ENCODE measurements at places on chromosomes 12 and 14.

GRCh38 chr14:64468451-64468850 lies 3.2 kb downstream of the AKAP5 start:
- no peak for DNase-seq

DNA sequence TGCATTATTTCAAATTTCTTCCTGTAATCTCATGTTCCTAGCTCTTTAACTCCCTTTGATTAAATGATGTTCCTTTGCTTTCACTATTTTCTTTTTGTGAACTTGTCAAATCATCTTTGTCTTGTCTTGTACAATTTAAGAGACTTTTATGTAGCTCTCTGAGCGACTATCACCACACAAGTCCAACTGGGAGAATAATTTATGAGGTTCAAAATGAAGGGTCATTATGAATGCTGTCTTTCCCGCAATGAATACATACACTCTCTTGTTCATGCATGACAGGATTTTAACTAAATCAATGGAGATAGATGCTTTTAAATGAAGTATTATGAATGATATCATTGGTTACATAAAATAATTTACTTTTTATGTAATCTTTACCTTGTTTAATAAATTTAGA lies 407.4 kb downstream of the PAWR start:
- no peak for DNase-seq

- DNase-seq = no peak
Measured at GRCh38 chr14:89017417-89017816, 193.0 kb downstream of the TTC8 start.

- DNase-seq = no peak
Measured at GRCh38 chr14:98743536-98743935, 528.5 kb downstream of the BCL11B start.

GRCh38 chr12:109100741-109101140 lies 3.3 kb downstream of the UNG start:
- DNase-seq = no peak

DNA sequence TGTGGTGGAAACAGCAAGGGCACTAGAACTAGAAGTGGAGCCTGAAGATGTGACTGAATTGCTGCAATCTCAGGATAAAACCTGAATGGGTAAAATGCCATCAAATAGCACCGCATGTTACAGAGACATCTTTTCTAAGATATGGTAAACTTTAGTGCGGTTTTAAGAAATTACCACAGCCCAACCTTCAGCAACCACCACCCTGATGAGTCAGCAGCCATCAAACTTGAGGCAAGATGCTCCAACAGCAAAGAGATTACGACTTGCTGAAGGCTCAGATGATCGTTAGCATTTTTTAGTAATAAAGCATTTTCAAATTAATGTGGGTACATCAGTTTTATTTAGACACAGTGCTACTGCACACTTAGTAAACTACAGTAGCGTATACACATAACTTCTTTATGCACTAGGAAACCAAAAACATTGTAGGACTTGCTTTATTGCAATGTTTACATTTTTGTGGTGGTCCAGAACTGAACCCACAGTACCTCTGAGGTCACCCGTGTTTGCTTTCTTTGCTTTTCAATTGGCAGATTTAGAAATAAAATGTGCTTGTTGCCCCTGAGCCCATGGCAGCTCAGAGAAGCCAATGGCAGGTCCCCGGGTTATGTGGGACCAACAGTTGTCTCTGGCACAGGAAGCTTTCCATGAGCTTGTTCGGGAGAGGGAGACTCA lies 15.9 kb downstream of the GOLGA3 start:
- no peak for DNase-seq

GRCh38 chr14:33569821-33570687 lies 380.8 kb downstream of the EGLN3 start:
- no peak for DNase-seq

DNA sequence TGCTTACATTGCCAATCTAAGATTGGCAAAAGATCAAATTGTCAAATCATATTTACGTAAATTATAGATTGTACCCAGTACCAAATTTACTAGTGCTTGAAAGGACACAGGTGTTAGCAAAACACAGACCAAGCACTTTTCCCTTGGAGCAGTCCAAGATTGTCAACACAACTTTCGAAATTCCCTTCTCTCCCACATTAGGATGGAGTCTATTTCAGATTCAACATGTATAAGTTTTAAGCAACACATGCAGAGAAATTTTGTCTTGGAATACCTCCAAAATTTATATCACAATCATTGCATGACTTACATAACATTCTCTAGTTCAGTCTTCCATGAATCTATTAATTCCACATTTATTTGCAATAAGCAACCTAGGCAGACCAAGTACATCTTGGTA lies 74.9 kb upstream of the SLCO1C1 start:
- no peak for DNase-seq

DNA sequence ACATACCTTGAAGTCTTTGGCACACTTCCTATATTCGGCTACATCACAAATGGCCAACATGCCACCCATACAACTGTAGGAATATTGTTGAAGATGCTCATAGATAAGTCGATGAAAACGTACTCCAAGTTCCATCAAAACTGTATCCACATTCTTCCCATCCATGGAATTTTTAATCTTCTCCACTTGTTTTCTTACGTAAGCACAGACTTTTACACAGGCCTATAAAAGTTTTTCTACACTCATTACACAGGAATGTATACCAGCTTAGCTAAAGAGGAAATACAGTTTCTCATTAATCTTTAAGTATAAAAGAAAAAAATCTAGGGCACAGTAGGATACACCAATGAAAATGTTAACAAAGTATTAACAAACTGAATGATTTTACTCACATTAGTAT lies 59.1 kb downstream of the EXOC5 start:
- DNase-seq = no peak

DNA sequence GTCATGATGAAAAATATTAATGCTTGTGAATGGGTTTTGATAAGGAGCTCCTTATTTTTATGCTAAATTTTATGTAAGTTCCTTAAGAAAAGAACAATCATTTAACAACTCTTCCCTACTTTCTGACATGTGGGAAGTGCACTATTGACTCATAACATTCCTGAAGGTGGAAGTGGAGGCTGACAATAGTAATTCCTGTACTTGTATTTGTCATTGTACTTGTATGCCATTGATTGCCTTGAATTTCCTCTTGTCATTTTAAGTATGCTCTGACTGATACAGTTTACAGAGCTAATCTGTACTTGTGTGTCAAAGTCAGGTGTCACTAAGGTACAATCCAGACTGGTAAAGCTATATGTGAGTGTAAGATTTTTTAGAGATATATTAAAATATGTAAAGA lies 440.0 kb downstream of the SLC16A7 start:
- no peak for DNase-seq

DNA sequence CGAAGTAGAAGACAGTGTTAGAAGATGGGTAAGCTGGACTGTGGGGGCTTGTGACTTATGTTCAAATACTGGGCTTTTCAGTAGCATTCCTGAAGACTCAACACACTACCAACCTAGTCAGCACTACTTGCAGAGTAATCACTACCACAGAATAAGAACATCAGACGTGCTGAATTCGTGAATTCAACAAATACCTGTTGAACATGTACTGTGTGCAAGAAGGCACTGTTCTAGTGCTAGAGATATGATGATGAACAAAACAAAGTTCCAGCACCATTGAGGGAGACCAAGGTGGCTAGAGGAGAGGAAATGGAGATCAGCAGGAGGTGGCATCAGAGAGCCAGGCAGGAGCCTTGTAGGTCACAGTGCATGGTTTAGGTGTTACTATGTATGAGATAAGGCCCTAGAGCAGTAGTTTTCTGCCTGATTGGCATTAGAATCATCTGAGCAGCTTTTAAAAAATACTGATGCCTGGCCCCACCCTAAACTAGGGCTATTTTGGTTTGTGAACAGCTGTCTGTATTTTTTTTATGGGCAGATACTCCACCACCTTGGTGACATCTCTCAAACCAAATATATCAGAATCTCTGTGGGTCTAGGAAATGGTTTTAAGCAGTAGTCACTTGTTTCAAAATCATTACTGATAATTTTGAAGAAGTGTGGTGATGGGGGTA lies 26.8 kb downstream of the FERMT2 start:
- DNase-seq = peak; percentile 20

DNA sequence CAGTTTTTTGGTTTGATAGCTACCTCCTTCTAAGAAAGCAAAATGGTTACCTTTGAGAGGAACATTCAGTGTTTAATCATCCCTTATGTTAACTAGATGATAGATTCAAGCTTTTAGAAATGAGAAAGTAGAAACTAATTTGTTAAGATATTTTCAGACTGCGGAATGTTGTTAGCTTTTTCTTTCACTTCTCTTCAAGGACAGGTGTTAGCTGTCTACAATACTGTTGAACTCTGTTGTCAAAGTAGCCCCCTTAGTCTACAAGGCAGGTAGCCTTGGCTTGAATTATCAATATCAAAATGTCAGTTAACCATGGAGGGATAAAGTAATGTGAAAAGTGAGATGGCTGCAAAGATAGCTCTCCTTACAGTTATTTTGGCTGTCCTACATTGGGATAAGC lies 14.8 kb downstream of the MAPK1IP1L start:
- DNase-seq = no peak

DNA sequence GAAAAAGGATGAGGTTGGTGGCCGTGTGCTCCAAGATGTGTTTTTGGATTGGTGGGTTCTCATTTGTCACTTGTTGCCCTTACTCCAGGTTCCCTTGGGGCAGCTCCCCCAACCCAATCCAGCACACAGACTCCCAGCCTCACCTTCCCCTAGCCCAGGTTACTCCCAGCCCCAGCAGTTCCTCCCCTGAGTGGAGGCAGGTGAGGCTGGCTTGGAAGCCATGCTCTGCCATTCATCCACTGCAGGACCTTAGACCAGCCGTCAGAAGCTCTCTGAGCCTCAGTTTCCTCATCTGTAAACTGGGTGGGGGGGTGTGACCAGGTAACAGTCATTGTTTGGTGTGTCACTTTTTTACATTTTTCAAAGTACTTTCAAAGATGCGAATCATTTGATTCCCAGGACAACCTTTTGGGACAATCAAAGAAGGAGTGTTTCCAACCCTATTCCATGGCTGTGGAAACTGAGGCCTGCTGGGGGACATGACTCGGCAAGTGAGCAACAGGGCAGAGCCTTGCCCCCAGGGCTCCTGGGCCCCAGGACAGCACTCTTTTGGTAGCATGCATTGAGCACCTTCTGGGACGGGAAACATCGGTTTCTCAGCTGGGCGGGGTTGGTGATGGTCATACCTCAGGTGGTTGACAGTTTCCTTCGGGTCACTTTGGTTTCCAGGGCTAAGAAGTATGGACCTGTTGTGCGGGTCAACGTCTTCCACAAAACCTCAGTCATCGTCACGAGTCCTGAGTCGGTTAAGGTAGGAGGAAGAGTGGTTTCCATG lies 7.2 kb downstream of the CYP46A1 start:
- no peak for DNase-seq

GRCh38 chr12:12705838-12706520 lies 10.0 kb upstream of the GPR19 start:
- DNase-seq = no peak

Data from NCI-H82 (cell line).